ENCODE measurements at places on chromosomes 2 and 18.

DNA sequence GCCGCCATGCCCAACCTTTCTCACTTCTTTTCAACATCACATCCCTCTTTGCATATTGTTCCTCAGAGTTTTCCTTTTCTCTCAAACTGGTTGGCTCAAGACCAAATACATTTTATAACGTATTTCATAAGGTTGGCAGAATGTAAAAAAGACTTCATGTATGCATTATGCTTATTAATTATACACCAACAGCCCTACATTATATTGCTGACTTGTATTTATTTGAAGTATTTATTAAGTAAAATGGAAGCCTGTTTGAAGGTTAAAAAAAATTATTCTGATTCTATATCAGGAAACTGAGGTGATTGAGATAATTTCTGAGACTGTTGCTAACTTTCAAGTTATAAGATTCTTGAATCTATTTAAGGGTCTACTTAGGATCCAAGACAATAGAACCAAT, 208.0 kb upstream of the KCNH7 start:
- no peak for DNase-seq

DNA sequence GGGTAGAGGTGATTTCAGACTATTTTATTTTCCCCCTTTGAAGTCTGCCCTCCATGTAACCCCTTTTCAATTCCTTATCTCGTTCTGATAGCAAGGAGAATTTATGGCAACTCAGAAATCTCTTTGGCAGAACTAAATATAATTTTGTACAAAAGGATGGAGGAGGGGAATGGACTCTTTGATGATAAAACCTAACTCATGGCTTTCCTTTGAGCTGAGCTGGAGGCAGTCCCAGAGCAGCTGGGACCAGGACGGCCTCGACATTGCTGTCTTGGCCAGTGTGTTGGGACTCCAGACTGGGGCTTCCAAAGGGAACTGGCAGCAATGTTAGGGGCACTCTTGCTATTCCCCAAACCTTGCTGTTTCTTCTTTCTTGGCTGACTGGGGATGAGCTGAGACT, 47.7 kb downstream of the PAX8 start:
- DNase-seq, result no peak

DNA sequence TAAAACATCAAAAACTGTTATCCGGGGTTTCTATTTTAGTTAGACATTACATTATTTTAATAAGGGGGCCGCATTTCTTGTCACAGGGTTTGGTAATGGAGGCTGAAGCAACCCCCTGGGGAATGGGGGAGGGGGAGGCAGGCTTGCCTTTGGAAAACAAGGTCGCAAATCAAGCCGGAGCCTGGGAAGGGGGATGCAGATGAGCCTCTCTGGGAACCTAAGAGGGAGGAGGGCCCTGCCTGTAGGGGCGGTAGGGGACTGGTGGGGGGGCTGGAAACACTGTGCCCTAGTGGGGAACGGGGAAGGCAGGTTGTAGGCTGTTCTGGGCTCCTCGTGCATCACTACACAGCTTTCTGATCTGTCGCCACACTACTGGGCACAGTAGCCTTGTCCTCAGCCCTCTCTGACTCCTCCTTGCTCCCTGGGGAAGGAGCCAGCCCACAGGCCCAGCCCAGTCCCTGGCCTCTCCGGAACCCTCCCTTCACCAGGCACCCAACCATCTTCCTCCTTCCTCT, 170.2 kb upstream of the SMAD2 start:
- no peak for DNase-seq

- DNase-seq, result no peak
Measured at GRCh38 chr18:27713738-27714095, 463.2 kb downstream of the CDH2 start.

GRCh38 chr2:24021122-24021998, 11.5 kb downstream of the MFSD2B start:
- DNase-seq, result no peak

GRCh38 chr2:220482716-220483115, 855.3 kb downstream of the SLC4A3 start:
- DNase-seq, result no peak

DNA sequence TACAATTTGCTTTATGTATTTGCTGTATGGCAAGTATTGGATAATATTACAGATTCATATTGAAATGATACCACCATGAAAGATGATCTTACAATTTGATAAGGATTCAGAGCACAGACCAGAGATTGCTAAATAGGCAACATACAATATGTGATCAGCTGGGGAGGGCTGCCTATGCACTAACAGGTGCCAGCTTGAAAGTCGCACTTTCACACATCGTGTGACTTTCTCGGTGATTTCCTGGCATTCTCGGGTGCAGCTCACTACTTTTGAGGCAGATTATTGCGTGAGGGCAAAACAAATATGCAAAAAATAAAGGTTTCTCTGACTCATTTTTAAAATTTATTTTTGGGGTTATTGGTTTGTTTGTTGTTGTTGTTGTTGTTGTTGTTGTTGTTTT, 36.0 kb downstream of the RBMS1 start:
- DNase-seq, result no peak

DNA sequence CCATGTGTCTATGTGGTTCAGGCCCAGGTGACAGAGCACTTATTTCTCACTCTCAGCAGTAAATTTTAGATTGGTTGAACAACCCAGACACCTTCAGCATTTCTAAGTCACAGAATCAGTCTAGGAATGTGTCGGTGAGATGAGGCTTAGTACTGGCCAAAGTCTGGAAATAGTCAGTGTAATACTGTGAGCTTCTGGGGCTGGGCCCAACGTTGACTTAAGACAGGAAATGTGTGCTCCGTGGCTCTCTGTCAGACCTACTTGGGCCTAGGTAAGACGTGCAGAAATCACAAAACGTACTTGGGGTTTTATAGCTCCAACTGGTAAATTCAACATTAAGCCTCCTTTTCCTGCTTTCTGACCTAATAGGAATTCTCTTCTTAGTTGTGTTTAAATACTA, 160.3 kb upstream of the COL3A1 start:
- no peak for DNase-seq

- DNase-seq, result no peak
Measured at GRCh38 chr18:12254820-12255511, 805 bp downstream of the CIDEA start.

DNA sequence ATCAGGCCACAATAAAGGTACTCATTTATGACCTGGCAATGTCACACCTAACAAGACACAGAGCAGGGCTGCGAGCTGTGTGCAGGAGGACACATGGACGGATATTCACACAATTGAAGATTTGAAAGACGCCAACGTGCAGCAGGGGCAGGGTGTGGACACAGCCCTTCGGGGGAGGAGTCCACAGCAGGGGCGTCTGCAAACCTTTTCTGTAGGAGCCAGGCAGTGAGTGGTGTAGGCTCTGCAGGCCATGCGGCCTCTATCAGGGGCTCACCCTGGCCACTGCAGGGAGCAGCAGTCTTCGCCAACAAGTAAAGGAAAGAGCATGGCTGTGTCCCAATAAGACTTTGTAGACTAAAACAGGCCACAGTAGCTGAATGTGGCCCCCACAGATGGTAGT, 125.7 kb upstream of the SNTG2 start:
- DNase-seq, result no peak

- no peak for DNase-seq
Measured at GRCh38 chr2:13230221-13230620, 513.5 kb downstream of the TRIB2 start.

DNA sequence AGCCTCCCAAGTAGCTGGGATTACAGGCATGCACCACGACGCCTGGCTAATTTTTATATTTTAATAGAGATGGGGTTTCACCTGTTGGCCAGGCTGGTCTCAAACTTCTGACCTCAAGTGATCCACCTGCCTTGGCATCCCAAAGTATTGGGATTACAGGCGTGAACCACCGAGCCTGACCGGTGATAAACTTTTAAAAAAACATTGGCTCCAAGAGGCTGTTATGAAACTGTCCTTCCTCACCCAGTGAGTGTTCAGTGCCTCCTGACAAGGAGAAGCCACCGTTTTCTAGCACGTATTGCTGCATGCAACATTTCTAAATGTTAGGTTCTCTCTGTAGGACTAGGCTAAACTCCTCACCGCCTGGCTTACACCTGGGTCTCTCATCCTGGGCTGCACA, 63.3 kb downstream of the EDAR start:
- no peak for DNase-seq

- no peak for DNase-seq
Measured at GRCh38 chr2:231709636-231709980, 1.3 kb downstream of the PTMA start.

DNA sequence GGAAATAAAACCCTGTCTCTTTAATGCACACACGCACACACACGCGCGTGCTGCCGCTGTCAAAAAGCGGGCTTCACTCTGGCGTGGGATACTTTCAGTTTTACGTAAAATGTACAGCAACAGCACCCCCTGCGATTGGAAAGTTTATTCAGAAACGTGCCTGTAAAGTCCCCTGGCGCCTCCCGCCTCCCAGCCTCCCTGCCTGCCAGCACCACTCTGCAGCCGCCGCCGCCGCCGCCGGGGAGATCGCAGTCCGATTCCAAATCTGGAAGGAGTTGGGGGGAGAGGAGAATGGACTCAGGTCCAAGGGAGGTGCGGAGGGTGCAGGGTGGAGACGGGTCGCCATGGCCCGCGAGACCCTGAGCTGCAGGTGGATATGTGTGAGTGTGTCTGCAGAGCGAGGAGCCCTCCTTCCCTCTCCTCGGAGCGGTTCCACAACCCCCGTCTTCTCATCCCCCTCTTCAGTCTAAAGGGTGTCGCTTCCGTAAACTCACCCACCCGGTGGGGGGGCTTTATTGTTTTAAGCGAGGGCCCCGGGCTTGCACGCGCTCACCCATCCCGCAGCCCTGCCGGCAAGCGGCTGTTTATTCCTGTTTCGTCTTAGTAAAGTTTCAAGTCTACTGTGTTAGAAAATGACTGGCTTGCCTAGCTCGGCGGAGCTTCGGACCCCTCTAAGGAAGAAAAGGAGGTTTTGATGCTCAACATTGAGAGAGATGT, 1.8 kb upstream of the BCL11A start:
- DNase-seq, result peak; percentile 69

- no peak for DNase-seq
Measured at GRCh38 chr2:174971868-174972781, 33.1 kb downstream of the CHN1 start.

DNA sequence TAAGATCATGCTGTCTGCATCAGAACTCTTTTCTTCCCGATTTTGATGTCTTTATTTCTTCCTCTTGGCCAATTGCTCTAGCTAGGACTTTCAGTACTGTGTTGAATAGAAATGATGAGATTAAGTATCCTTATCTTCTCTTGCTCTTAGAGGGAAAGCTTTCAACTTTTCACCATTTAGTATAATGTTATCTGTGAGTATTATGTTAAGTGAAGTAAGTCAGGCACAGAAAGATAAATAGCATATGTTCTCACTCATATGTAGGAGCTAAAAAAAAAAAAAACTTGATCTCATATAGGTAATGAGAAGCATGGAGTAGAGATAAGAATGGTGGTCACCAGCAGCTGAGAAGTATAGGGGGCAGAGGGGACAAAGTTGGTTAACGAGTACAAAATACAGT, 1089.5 kb downstream of the TDRD15 start:
- no peak for DNase-seq

GRCh38 chr2:161102770-161103450, 57.3 kb upstream of the TANK start:
- no peak for DNase-seq

DNA sequence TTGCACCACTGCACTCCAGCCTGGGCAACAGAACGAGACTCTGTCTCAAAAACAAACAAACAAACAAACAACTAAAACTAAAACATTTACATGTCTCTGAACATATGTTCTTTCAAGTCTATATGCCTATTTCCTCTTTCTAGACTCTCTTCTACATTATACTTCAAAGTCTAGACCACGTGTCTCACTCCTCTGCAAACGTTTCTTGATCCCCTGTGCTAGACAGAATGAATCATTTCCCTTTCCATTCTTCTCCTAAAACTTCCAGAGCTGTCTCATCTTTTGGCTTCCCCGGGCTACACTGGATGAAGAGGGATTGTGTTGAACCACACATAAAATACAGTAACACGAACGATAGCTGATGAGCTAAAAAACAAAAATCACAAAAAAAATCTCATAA, 67.1 kb downstream of the BAZ2B start:
- DNase-seq, result no peak

DNA sequence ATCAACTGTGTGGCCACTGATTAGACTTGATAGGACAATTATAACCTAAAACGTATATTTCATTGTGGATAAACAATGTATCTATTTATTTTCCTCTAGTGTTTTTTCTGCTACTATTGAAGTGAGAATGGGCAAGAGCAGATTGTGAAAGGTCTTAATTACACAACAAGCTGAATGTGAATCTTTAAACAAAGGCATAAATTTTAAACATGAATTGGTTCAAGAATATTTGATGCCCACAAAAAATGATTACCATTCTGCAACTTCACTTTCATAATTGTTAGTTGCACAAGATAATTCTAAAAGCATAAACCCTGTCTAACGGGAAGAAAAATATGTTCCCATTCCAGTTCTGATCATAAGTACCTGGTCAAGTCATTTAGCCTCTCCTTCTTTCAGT, 285.6 kb downstream of the GULP1 start:
- DNase-seq, result no peak

DNA sequence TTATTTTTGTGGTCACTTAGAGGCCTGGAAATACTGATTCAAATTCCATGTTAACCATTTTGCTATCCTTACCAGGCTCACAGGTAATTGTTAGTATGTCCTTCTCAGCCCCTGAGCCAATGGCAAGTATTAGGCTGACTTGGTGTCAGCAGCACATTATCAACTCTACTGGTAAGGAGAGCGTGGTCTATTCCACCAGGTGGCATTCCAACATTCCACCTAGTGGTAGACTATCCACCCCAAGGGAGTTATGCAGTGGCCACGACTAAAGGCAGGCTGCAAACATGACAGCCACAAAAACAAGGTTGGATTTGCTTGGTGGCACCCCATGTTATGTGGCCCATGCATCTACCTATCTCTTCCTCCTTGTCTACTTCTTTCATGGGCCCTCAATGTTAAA, 31.8 kb upstream of the GCC2 start:
- DNase-seq, result no peak

DNA sequence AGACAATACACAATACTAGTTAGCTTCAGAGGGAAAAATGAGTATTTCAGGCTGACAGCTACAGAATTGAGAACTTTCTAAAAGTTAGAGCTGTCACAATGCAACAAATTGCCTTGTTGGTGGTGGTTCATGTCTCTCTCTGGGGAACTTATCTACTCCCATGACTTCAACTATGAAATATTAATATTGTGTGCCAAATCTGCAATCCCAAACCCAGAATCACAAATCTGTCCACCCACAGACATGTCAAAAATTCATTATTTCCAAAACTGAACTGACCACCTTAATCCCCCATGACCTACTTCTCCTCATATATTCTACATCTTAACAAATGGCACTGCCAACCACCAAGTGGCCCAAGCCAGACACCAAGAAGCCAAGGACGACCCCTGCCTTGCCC, 143.5 kb downstream of the TCF4 start:
- no peak for DNase-seq

GRCh38 chr2:26623541-26624495, 17.3 kb downstream of the CIB4 start:
- no peak for DNase-seq

GRCh38 chr2:219991116-219991515, 363.7 kb downstream of the SLC4A3 start:
- no peak for DNase-seq

Measured in naive thymus-derived CD4-positive, alpha-beta T cell (primary cell).